ENCODE measurements at places on chromosomes 12 and 14. TPM values are rescaled to one million over a fixed set of nuclear protein-coding genes. Genes with fewer than 3 reads are reported as not detected.

Gene PPM1H
- 7.6 TPM for total RNA-seq

DNA sequence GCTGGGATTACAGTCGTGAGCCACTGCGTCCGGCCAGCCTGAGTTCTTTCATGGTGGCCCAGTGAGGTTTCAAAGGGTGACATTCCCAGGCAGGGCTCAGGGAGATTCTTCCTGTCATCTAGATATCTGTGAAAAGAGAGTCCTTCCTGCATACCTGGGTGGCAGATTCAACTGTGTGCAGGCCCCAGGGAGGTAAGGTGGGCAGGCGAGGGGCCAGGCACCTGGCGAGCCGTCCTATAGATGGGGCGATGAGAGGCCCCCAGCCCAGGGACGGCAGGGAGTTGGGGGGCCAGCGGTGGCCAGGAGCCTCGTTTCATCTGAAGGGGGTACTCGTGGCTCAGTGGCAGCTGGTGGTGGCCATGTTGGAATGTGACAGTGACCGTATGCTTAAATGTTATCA is 7.1 kb upstream of the EP400 start:
- DNase-seq = no peak

DNA sequence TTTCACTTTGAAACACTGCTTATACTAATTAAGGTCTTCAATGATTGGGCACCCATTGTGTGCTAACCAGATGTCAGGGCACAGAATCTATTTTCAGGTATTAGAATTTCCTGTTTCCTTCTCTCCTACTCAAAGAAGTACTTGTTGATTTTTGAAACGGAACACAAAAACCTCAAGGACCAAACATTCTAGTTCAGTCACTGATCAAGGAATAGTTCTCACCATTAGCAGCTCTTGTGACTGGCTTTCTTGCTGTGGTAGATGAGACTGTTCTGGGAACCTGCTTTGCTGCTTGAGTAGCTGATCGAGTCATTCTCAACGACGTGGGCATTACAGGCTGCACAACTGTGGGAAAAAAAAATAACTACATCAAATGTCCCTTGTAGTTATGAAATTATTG is 11.0 kb downstream of the DLGAP5 start:
- DNase-seq = no peak

GRCh38 chr12:93911396-93911795 is 234.2 kb downstream of the CRADD start:
- DNase-seq = no peak
